Kidney (tissue), 22 donors: ENCODE measurements at places on chromosomes 5 and 9. TPM values are rescaled to one million over a fixed set of nuclear protein-coding genes. Genes with fewer than 3 reads are reported as not detected.

Gene GGTA1
- 11.0 TPM for total RNA-seq

GRCh38 chr9:136110082-136111061, 8.3 kb downstream of the TMEM250 start:
- H3K4me3 ChIP-seq: no peak overlapping the region
- H3K27ac ChIP-seq: no peak overlapping the region
- H3K27me3 ChIP-seq: no peaks in the 10 kb centered on the region
- H3K4me1 ChIP-seq: no peaks in the 10 kb centered on the region

DNA sequence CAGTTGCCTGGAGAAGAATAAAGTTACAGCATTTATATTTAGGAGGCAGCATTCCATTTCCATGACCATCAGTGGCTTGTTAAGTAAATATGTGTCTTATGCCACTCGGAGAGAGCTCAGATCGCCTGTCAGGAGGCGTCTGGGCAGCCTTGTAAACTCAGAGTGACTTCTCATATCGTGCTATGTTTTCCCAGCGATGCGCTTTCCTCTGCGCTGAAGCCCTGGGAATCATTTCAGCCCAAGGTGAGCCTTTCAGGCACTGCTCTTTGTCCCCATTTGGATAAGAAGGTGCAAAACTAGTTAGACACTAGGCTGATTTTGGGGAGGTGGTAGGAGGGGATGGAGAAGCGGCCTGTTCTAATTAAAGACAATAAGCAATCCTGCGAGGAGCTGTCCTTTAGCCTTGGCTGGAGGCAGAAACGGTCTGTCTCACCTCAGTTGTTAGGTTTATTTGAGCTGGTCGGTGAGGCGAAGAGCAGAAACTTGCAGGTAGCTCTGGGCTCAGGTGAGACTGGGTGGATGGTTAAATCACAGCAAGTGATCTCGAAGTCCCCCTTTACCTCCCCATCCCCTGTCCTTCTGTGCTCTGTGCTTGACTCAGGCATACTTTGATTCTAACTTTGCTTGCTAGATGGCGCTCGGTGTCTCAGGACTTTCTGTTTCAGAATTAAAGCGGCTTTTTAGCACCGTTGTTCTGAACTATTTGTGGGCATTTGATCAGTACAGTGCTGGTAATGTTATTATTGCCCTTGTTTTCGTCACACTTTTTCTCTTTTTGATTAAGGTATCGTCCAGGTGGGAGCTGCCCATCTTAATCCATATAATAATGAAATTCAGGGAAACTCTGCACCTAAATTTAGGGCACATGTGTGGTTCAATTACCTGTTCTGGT, 24.6 kb downstream of the NR2F1 start:
- no peak overlapping the region for H3K27ac ChIP-seq
- H3K27me3 ChIP-seq: peaks cover 23% of the 10 kb centered on the region
- no peaks in the 10 kb centered on the region for H3K36me3 ChIP-seq
- peak overlapping the region; percentile 11 for H3K4me3 ChIP-seq
- DNase-seq: peak; percentile 72
- peaks cover under 1% of the 10 kb centered on the region for H3K4me1 ChIP-seq

GRCh38 chr5:31964007-31964360, 210.1 kb downstream of the GOLPH3 start:
- no peaks in the 10 kb centered on the region for H3K27me3 ChIP-seq
- H3K4me1 ChIP-seq: peaks cover 8% of the 10 kb centered on the region
- H3K27ac ChIP-seq: peak overlapping the region; percentile 23
- no peaks in the 10 kb centered on the region for H3K36me3 ChIP-seq
- H3K4me3 ChIP-seq: no peak overlapping the region
- DNase-seq: no peak

DNA sequence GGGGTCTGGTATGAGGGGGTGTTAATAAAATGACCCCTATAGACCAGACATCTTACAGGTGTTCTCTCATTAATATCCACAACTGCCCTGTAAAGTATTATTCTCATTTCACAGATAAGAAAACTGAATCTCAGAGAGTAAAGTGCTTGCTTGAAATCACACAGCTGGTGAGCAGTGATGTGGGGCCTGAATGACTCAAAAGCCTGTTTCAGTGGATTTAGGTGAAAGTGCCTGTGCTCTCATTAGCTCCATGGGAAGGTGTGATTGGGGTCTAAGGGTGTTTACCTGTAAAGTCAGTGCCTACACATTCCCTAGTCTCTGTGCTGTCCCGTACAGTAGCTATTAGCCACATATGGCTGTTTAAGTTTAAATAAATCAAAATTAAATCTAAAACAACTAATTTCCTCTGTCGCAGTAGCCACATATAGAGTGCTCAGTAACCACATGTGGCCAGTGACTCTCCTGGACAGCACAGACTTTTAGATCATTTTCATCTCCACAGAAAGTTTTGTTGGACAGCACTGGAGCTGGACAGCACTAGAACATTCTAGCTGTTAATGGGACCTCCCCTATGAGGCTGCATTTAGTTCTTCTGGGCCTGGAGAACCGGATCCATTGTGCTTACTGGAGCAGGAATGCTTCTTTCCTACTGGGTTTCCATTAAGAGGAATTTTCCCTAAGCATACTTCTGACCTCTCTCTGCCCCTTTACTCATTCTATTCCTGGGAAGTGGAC, 52.5 kb upstream of the SEMA6A start:
- DNase-seq: no peak
- no peaks in the 10 kb centered on the region for H3K36me3 ChIP-seq
- peak overlapping the region; percentile 49 for H3K27ac ChIP-seq

DNA sequence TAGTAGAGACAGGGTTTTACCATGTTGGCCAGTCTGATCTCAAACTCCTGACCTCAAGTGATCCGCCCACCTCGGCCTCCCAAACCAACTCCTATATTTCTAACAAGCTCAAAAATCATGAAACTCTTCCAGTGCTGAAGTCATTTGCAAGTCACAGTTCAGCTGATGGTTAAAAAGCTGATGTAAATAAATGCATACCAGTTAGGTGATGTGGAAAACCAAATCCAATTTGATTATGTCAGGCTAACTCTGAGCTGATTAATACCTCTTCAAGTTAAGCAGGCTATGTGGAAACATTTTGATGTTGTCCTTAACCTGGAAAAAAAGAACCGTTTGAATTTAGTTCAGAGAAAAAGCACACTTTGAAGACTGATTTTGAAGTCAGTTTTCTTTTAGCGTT, 51.0 kb downstream of the TMEM252 start:
- no peaks in the 10 kb centered on the region for H3K4me1 ChIP-seq
- no peak overlapping the region for H3K27ac ChIP-seq
- no peak overlapping the region for H3K4me3 ChIP-seq
- DNase-seq: peak; percentile 49

Gene LCN1
- not detected for total RNA-seq

- peaks cover 6% of the 10 kb centered on the region for H3K4me1 ChIP-seq
- no peaks in the 10 kb centered on the region for H3K36me3 ChIP-seq
- no peak overlapping the region for H3K4me3 ChIP-seq
- peak; percentile 78 for DNase-seq
Measured at GRCh38 chr5:501105-501830, 23.0 kb downstream of the SLC9A3 start.

DNA sequence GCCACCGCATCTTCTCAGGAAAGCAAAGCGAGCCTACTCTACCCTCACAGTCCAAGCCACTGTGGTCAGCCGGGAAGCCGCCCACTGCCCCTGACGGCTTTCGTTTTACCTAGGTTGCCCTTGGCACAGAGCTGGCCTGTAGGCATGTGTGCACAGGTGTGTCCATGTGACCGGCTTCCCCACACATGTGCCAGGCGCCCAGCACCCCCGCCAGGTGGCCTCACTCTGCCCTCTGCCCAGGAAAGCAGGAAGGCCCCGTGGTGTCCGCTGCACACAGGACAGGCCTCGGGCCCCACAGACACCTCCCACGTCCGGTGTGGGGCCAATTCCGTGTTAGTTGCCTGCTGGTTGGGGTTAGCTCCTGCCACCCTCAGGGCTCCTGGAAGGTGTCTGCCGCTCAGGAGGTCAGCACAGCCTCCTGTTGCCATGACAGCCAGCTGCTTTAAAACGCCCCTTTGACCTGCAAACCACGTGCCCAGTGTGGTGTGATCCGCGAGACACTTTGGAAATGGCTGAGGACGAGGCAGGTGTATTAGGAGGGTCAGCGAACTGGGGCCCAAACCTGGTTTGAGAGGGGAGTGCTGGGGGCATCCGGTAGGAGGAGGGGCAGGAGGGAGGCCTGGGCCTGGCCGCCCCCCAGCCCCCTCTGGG, 28.7 kb downstream of the TPPP start:
- no peak overlapping the region for H3K4me3 ChIP-seq
- DNase-seq: no peak
- no peak overlapping the region for H3K27ac ChIP-seq
- H3K4me1 ChIP-seq: no peaks in the 10 kb centered on the region

GRCh38 chr9:128416432-128417019, 4.1 kb upstream of the CERCAM start:
- H3K36me3 ChIP-seq: no peaks in the 10 kb centered on the region
- no peak overlapping the region for H3K27ac ChIP-seq
- H3K27me3 ChIP-seq: peaks cover 2% of the 10 kb centered on the region
- H3K4me3 ChIP-seq: no peak overlapping the region

Gene SPINK13
- 1.6 TPM for total RNA-seq

- no peak for DNase-seq
- H3K4me3 ChIP-seq: no peak overlapping the region
- no peaks in the 10 kb centered on the region for H3K36me3 ChIP-seq
- no peak overlapping the region for H3K27ac ChIP-seq
Measured at GRCh38 chr5:168585119-168585856, 6.1 kb upstream of the PANK3 start.

DNA sequence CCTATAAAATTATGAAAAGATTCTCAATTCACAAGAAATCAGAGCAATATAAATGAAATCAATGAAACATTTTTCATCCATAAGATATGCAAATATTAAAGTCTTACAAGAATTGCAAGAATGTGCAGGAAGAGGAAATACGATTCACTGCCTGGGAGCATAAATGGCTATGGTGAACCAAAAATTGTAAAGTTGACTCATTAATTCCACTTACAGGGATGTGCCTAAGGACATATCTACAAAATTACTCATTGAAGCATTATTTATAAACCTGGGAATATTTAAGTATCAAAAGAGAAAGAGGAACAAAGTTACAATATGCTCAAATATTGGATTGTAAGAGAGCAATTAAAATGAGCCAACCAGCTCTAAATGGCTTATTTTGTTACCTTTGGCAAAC, 6.9 kb upstream of the NIPSNAP3A start:
- DNase-seq: no peak
- no peak overlapping the region for H3K27ac ChIP-seq
- no peaks in the 10 kb centered on the region for H3K27me3 ChIP-seq
- H3K36me3 ChIP-seq: no peaks in the 10 kb centered on the region

GRCh38 chr5:36243653-36244052, 1.9 kb upstream of the NADK2 start:
- no peak overlapping the region for H3K27ac ChIP-seq
- no peak overlapping the region for H3K4me3 ChIP-seq
- H3K36me3 ChIP-seq: no peaks in the 10 kb centered on the region
- H3K4me1 ChIP-seq: peaks cover 13% of the 10 kb centered on the region
- DNase-seq: no peak
